Fibroblast of skin of scalp (primary cell): ENCODE measurements at places on chromosomes 3 and 15.
A peak's percentile ranks its signal among the peaks of the same experiment; 100 is the strongest.

DNA sequence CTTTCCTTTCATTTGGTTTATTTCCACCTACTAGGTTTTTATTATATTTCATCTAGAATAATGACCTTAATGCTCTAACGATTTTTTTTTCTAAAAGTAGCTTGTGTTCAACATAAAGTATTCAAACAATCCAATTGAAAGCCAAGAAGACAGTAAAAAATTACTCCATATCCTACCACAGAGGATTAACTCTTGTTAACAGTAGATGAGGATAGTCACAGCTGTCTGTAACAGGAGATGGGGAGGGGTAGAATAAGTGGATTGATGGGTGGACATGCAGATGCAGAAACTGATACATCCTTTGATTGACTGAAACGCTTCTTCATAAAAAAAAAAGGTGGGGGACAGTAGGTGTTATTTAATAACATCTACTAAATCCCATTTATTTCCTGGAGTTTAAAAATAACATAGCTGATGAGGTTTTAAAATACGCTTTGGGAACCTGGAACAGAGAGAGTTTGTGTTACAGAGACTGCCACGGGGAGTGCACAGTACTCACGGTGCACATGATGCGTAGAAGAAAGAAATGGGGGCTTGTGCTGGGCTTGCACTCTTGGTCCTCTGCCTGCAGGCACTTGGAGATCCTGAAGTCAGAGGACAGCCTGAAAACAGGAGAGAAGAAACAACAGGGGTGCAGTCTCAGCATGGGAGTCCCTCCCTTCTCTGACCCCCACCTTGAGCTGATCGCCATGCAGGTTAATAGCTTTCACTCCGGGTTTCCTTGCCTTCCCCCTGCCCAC lies 226.7 kb downstream of the THSD4 start:
- no peak for DNase-seq

- DNase-seq, result peak; percentile 24
These were observed 239.3 kb downstream of the FEZF2 start for GRCh38 chr3:62134061-62134496.

DNA sequence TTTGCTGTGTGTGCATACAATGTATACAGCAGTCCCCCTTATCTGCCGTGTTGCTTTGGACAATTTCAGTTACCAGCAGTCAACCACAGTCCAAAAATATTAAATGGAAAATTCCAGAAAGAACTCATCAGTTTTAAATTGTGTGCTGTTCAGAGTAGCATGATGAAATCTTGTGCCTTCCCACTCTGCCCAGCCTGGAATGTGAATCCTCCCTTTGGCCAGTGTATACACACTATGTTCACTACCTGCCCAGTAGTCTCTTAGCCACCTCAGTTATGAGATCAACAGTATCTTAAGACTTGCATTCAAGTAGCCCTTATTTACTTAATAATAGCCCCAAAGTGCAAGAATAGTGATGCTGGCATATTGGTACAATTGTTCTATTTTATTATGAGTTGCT lies 133.6 kb upstream of the ABHD17C start:
- DNase-seq, result no peak

DNA sequence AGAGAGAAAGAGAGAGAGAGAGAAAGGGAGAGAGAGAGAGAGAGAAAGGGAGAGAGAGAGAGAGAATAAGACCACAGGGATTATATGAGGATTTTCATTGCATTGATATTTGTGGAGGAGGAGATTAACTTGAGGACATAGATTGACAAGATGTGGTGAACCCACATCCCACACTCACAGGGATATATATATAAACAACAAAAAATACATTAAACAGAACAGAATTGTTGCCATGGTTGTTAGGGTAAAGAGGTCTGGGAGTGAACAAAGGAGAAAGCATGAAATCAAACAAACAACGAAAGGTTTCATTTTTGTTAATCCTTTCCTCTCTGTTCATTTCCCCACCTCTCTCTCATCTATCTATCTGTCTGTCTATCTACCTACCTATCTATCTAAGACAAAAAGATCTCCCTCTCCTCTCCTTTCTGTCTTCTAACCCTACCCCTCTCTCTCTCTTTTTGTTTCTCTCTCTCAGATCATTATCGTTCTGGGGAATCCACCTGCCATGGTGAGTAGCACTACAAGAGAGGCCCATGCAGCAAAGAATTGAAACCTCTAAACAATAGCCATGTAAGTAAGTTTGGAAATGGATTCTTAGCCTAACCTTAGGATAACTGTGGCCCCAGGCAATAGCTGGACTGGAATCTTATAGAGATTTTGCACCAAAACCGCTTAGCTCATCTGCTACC lies 280.9 kb downstream of the RAP2B start:
- DNase-seq, result no peak

- peak; percentile 96 for DNase-seq
These were observed 191.9 kb upstream of the TSC22D2 start for GRCh38 chr3:150216041-150216811.

- no peak for DNase-seq
These were observed 172.8 kb upstream of the P2RY1 start for GRCh38 chr3:152662157-152662556.

GRCh38 chr15:89187986-89188514 lies 33.3 kb downstream of the RLBP1 start:
- no peak for DNase-seq

DNA sequence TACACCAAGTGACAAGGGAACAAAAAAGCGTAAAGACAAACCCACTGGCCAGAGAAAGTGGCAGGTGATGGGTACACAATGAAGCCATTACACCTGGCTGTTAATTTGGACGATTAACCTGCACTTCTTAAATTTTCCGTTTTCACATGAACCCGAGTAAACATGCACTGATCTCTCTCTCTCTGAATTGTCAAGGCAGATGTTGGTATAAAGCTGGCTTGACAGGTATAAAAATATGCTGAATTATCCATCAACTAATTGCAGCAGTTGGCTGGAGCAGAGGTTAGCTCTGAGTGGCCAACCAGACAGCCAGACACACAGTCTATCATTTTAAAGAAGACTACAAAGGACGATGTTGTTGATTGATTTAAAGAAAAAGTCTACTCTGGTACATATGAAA lies 561.7 kb upstream of the ALCAM start:
- DNase-seq, result no peak

DNA sequence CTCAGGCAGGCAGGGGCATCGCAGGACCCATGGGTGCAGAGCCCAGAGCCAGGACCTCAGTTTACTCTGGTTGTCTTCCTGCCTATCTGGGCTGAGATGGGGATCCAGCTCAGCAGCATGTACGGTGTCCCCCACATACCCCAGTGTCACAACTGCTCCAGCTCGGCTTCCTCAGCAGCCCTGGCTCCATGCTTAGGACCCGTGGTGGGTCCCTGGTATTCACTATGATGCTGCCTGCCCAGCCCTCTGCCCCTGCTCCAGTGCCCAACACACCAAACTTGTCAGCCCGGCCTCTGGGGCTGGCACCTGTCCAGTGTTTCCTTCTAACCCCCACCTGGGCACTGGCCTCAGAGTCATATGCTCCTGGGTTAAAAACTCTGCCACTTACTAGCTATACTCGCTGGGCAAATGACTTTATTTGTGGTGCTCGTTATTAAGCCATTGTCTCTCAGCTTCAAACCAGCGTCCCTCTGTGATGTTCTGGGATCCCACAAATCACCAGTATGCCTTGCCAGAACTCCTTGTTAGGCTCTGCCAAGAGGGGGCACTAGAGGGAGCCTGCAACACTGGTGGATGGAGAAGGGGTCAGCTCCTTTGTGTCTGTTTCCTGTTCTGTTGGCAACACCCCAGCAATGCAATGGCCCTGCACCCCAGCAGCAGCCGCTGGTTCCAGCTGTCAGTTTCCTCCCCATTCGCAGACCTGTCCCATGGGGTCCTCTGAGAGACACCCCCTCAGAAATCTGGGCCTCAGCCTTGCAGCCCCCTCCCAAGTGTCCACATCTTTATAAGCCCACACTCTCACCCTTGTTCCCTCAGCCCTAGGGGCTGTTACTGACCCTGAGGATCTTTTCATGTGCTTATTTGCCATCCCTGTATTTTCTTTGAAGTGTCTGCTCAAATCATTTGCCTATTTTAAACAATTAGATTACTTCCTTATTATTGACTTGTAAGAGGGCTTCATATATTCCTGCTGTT lies 24.1 kb upstream of the MRPS22 start:
- peak; percentile 11 for DNase-seq

GRCh38 chr15:68420186-68420684 lies 11.7 kb downstream of the ITGA11 start:
- peak; percentile 52 for DNase-seq

- DNase-seq, result no peak
These were observed 12.4 kb downstream of the VIPR1 start for GRCh38 chr3:42514876-42515275.
